Stimulated activated CD8-positive, alpha-beta memory T cell treated with anti-CD3 and anti-CD28 coated beads, Interleukin-4, amount 100 ng/mL, for 4 hours (primary cell): ENCODE measurements at places on chromosomes 2 and 18.

GRCh38 chr2:183244300-183244844 lies 120.1 kb downstream of the NUP35 start:
- no peak for DNase-seq

GRCh38 chr2:53075760-53076159 lies 691.8 kb upstream of the CHAC2 start:
- no peak for DNase-seq

DNA sequence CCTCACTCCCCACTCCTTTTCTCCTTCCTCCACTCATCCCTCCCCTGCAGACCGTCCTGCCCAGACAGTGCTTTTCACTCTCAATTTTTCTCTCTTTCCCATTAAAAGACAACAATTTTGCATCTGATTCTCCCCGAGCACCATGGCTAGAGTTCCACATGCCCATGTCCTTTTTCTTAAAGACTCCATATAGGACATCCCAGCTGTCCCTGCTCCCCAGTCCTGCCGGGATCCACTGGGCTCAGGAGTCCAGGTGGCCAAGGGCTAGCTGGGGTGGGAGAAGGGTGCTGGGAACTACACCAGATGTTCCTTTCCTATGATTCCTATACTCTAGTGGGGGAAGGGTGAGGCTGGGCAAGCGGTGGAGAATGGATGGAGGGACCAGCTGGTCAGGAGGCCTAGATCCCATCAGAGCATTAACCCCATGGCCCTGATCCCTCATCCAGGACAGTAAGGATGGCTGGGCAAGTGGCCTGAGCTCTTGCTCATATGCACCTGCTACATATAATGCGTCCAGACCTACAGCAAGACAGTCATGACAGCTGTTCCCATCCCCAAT lies 52.8 kb upstream of the RMDN2 start:
- DNase-seq = no peak

- no peak for DNase-seq
These were observed 21.1 kb downstream of the INPP5D start for GRCh38 chr2:233081232-233081730.

DNA sequence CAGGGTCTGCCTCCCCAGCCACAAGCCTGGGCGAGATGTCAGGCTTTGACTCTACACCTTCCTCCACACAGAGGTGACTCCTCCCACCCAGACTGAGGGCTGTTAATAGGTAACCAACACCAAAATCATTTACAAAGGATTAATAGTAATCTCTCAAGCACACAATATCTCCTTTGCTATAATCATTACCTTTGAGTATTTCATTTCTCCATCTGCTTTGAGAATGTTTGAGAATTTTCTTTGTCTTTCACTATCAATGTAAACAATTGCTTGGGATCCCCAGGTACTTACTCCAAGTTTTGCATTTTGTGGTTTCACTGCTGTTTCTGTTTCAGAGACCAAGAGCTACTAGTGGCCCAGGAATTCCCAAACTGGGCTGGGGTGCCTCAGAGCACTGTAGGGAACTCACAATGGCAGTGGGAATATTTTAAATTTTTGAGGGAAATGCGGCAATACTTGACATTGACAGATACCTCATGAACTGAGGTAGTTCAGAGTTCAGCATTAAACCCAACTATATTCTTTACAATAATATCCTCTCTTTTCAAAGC lies 166.4 kb upstream of the MGAT5 start:
- no peak for DNase-seq

- no peak for DNase-seq
These were observed 47.2 kb downstream of the HIBCH start for GRCh38 chr2:190272457-190272842.

- no peak for DNase-seq
These were observed 12.0 kb upstream of the NRP2 start for GRCh38 chr2:205670292-205670691.

GRCh38 chr18:73842795-73843394 lies 304.7 kb downstream of the FBXO15 start:
- no peak for DNase-seq

- DNase-seq = no peak
These were observed 415.0 kb downstream of the NYAP2 start for GRCh38 chr2:225814554-225814953.

GRCh38 chr2:1088192-1088860 lies 137.7 kb downstream of the SNTG2 start:
- no peak for DNase-seq

DNA sequence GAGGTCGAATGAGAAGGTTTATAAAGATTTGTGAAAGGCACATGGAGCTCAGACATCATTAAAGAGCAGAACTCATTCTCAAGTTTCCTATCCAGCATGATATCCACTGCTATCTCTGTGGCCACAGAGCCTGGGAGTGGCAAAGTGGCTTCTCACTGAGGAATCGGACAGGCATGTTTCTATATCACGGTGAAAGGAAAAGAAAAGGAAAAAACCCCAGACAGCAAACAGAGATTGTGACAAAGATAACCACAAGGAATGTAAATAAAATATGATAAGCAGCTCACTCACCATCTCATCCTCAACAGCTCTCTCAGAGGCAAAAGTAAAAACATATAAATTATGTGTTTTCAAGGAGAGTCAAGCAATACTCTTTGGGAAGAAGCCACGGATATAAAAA lies 2.5 kb downstream of the PID1 start:
- no peak for DNase-seq

GRCh38 chr2:217228732-217229131 lies 368.9 kb upstream of the TNP1 start:
- DNase-seq = no peak

DNA sequence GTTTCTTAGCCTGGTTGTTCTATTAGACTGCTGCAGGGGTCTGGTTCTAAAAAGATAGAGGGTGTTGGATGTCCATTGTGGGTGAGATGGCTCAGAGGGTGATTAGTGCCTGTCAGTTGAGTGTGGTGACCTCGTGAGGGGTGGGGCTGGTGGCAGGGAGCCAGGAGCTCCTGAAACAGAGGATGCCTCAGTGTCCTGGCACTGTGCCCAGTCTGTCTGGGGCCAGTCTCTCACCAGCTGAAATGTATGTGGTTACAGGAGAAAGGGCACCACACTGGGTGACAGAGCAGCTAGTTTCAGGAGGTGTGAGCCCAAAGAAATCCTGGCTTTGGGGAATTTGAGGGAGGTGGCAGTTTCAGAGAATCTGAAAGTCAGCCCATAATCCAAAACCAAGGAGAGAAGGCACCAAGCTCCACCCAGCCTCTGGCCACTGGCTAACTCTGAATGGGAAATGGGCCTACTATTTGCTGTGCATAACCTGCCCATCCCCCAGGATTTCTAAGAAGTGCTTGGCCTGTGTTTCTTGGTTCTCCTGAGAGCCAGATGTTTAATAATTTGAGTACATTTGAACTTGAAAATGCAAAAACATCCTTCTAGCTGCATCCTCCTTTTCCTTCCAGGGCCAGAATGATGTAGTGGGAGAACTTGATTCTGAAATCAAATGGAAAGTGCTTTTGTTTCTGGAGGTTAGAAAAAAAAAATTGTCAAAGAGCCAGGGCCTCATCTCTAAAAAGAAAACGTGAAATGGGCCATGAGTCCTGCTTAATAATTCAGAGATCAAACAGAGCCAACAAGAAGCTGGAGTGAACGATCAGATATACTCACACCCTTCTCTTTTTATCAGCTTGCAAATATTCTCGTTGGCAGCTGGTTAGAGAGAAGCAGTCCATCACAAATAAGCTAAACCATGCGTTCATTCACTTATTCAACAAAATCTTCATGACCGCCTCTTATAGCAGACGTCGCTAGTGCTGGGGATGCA lies 92.3 kb downstream of the B3GNT2 start:
- peak; percentile 52 for DNase-seq

- DNase-seq = no peak
These were observed 357.0 kb downstream of the GALNT13 start for GRCh38 chr2:154228566-154229280.

DNA sequence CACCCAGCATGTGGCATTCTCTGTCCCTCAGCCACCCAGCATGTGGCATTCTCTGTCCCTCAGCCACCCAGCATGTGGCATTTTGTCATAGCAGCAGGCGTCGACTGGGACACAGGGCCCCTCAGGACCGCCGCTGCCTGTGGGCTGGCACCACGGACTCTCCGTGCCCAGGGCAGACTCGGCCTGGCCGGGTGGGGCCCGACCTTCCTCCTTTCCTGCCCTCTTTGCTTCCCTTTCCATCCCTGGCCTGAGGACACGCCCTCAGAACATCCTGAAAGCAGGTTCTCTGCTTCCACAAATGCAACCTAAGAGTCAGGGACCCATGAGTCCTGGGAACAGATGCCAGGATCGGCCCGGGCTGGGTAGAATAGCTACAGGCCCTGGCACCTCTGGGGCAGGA lies 291.4 kb upstream of the SALL3 start:
- no peak for DNase-seq

- no peak for DNase-seq
These were observed 100.1 kb upstream of the KLF7 start for GRCh38 chr2:207265869-207266268.

DNA sequence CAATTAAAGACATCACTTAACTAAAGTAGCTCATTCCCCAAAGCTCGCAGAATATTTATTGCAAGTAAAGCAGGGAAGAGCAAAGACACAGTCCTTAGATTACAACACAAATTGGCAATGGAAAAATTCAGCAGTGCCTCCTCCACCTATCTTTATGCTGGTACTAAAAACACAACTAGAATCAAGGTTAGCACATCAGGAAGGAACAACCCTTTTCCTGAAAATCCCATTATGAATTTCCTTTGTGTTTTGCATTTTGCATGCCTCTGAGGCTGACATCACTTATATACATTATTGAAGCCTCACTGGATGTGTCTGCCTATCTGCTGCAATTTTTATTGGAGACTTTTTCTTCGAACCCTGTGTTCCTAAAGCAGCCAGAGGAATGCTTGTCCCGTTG lies 193.8 kb upstream of the STK17B start:
- DNase-seq = no peak

DNA sequence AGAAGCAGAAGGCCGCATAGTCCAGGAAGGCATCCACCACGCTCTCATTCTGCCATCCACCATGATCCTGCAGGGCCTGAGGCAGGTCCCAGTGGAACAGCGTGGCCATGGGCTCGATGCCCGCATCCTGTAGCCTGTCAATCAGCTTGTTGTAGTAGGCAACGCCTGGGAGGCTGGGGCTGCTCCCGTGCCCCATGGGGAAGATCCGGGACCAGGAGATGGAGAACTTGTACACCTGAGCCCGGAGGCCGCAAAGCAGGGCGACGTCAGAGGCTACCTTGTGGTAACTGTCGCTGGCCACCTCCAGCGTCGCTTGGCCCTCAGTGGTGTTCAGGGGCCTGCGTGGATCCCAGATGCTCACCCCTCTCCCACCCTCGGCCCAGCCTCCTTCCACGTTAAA lies 19.5 kb downstream of the LCT start:
- DNase-seq = no peak

DNA sequence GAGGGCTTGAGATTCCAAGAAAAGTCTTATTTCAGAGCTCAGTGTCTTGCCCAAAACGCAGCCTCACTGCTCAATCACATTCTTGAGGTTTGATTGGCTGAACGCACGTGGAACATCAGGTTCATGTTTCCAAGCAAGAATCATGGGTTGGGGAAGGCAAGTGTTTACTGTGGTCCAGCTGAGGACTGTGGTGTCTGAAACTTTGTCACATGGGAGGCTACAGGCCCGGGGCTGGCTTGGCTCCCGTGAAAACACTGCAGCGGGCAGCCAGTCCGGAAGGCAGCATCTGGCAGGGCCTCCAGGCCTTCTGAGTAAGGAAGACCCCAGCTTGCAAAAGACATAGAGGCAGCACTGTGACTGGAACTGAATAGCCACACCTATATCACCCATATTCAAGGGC lies 84.7 kb downstream of the POLR1A start:
- no peak for DNase-seq

DNA sequence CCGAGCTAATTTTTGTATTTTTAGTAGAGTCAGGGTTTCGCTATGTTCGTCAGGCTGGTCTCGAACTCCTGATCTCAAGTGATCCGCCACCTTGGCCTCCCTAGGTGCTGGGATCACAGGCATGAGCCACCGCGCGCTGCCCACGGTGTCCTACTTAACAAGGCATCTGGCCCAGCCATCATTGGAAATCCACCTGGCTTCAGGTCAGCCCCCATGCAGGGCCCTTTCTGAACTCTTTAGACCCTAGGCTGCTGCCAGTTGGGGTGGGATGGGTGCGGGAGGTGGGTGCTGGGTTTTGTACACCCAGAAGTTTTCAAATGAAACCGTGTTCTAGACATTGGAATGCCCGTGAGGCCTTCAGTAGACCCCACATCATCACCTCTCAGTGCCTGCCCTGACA lies 26.6 kb upstream of the NT5DC4 start:
- DNase-seq = no peak

GRCh38 chr2:37773371-37774130 lies 102.1 kb upstream of the CDC42EP3 start:
- DNase-seq = no peak

DNA sequence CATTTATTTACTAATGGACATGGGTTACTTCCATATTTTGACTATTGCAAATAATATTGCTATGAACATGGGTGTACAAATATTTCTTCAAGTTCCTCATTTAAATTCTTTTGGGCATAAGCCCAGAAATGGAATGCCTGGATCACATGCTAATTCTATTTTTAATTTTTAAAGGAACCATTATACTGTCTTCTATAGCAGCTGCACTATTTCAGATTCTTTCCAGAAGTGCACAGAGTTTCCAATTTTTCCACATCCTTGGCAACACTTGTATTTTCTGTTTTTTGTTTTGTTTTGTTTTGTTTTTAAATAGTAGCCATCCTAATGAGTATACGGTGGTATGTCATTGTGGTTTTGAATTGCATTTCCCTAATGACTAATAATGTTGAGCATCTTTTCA lies 8.5 kb upstream of the RALBP1 start:
- DNase-seq = no peak

DNA sequence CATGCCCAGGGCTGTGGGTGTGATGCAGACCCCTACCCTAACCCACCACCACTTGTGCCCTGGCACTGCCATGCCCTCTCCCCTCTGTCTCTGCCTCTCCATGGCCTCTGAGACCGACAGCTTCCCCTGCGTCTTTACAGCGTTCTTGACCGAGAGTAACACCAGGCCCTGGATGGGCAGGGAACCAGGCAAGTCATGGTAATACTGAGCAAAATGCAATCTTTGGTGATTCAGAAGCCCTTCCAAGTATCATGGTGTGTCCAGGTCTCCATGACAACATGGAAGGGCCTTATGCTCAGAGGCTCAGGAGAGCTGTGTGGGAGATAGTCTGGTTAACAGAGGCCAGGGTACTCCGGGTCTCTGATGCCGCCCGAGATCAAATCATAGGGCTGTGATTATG lies 176.1 kb downstream of the KLHL29 start:
- DNase-seq = no peak

DNA sequence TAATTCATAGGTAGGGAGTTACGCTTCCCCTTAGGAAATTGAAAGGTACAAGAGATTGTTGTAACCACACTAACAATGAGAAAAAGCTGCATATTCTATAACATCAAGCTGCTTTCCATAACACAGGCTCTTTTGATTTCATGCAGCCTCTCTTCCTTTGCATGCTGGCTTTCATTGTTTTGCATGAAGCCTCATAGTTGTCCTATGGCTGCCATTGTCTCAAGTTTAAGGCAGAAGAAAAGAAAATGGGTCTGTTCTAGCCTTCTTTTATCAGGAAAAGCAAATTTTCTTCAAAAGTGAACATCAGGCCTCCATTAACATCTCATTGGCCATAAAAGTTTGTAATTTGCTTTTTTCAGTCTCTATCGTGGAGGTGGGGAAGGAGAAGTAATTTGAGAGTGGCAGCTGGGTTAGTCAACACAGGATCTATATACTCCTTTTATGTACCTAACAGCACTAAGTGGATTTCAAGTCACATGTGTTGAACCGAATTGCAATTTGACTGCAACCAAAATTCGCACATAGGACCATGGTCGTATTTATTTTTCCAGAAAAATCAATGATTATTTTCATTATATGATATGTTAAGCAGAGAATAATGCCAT lies 248.5 kb upstream of the RND3 start:
- DNase-seq = no peak

GRCh38 chr2:53252115-53252514 lies 515.5 kb upstream of the CHAC2 start:
- no peak for DNase-seq
